ENCODE measurements at places on chromosomes 5 and 9.

DNA sequence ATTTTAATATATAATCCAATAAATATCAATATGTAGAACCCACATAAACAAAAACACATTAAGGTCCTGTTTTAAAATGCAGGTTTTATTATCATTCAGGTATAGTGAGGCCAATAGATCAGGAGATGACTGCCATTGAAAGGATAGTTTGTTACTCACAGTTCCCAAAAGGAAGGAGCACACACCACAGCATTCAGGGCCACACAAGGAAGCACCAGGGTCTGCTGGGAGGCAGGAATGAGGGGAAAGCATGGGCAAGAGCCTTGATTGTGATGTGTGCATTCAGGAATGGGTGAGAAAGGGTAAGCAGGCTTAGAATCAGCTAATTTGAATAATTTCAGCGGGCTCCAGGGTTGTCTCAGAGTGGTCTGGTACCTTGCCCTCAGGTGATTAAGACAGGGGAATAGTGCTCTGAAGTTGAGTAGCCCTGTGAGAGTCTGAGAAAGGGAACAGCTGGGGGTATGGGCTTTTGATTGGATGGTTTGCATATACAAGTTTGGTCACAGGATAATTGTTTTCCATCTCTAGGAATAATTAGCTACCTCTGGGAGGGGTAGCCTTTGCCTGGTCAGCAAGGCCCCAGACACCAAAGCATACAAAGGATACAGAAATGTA, 19.8 kb upstream of the OTULIN start:
- no peak for DNase-seq

- DNase-seq, result no peak
Measured at GRCh38 chr5:124907098-124907644, 160.7 kb upstream of the ZNF608 start.

DNA sequence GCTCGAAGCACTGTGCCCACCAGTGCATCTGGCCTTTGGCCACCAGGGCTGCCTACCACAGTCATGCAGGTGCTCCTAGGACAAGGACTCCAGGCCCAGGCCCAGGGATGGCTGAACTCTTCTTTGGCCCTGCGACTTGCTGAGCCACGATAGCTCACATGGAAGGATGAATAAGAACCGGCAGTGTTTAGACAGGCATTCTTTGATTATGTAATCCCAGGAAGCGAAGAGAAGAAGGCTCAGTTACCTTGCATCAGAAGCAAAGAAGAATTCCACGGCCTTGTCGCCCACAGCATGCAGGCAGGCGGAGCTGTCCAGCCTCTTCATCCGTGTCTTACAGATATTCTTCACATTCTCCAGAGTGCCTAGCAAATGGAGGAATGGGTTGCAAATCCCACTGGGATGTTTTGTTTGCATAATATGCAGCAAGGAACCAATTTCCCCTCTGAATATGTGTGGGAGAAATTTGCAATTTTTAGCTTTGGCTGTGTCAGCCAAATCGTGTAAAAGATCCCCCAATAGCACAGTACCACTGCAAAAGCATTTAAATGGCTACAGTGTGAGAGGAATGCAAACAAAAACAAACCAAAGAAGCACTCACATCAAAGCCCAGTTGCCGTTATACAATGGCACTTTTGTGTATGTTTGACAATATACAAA, 29.1 kb downstream of the GFPT2 start:
- DNase-seq, result no peak

DNA sequence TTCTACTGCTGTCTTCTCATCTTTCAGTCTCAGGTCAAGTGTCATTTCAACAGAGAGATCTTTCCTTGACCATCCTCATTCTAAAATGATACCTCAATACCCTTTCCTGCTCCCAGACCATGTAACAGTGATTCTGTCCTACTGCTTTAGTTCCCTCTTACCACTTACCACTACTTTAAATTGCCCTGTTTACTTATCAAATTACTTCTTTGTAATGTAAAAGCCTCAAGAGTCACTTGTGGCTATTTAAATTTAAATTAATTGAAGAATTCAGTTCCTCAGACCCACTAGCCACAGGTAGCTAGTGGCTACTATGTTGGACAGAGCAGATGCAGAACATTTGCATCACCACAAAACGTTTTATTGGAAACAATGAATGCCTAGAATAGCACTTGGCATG, 217.3 kb downstream of the ADAMTS6 start:
- DNase-seq, result no peak

GRCh38 chr5:141875795-141876627, 2.2 kb downstream of the PCDH1 start:
- no peak for DNase-seq

- no peak for DNase-seq
Measured at GRCh38 chr5:69493396-69494133, 975 bp downstream of the OCLN start.

GRCh38 chr5:9156282-9156681, 389.6 kb downstream of the SEMA5A start:
- no peak for DNase-seq

- DNase-seq, result peak; percentile 35
Measured at GRCh38 chr9:105157171-105157583, 87.3 kb upstream of the SLC44A1 start.

DNA sequence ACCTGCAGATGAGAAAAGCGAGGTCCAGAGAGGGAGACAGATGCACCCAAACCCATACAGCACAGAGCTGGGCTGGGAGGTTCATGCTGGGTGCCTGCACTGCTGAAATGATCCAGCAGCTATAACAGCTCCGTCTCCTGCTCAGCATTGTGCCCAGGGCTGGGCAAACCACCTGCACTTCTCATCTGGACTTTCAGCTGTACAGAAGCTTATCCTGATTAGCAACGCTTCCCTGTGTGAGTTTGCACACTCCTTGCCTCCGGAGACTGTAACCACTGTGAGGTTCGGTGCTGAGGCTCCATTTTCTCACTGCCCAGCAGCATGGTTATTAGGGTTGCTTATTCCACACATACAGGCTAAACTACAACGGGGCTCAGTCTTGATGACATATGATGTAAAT, 326.1 kb downstream of the ASTN2 start:
- DNase-seq, result no peak

DNA sequence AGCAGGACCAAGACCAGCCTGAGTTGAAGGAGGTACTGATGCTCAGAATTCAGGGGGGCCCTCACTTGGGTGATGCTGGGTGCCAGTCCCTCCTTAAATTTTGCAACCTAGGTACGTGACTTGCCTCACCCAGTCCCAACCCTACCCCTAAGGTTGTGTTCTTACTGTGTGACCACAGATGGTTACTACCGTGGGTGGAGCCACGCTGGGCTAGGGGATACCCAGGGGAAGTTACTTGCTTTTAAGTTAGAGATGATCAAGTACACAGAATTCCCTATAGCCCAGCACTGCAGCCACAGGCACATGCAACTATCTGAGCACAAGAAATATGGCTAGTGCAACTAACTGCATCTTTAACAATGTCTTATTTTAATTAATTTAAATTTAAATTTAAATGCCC, 32.9 kb downstream of the NXNL2 start:
- DNase-seq, result no peak

GRCh38 chr5:9947225-9947714, 302.4 kb downstream of the ATPSCKMT start:
- no peak for DNase-seq

- no peak for DNase-seq
Measured at GRCh38 chr9:122125509-122126330, 32.6 kb upstream of the TTLL11 start.

GRCh38 chr5:44365345-44365744, 23.9 kb downstream of the FGF10 start:
- DNase-seq, result no peak

- DNase-seq, result no peak
Measured at GRCh38 chr9:112012026-112012902, 115.7 kb downstream of the UGCG start.

- DNase-seq, result no peak
Measured at GRCh38 chr9:126664900-126665643, 51.3 kb downstream of the LMX1B start.

DNA sequence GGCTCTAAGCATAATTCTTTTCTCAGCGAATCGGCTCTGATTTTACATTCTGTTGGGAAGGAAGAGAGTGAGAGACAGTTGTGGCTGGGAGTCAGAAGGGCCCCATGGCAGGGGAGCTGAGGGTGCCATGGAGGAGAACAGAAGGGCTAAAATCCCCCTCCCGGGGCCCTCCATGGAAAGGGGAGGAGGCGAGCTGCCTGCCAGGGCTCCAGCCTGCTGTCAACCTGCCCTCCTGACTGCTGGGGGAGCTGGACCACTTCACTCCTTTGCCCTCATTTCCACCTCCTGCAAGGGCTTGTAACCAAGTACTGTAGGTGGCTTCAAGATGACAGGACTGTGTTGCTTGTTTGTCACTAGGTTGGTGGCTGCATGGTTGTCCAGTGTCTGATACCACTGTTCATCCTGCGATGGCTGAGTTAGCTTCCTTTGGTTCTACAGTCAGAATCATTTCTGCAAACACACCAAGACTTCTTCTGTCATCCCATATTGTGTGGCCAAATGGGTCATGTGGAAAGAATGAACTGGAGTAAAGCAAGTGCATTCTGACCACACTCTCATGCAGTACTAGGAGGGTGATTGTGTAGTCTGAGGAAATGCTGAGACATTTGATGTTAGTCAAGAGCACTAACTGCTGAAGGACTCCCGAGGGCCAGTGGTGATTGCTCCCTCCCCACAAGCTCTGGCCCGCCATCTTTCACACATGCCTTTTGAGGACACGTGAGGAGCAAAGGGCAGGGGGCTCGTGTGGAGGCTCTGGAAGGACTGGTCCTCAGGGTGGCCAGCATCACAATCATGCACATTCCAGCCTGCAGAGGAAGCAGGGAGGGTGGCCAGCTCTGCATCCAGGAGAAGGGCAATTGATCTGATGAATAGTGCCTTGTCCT, 307.2 kb downstream of the GADD45G start:
- DNase-seq, result no peak

- no peak for DNase-seq
Measured at GRCh38 chr5:15487228-15487627, 12.8 kb upstream of the FBXL7 start.

DNA sequence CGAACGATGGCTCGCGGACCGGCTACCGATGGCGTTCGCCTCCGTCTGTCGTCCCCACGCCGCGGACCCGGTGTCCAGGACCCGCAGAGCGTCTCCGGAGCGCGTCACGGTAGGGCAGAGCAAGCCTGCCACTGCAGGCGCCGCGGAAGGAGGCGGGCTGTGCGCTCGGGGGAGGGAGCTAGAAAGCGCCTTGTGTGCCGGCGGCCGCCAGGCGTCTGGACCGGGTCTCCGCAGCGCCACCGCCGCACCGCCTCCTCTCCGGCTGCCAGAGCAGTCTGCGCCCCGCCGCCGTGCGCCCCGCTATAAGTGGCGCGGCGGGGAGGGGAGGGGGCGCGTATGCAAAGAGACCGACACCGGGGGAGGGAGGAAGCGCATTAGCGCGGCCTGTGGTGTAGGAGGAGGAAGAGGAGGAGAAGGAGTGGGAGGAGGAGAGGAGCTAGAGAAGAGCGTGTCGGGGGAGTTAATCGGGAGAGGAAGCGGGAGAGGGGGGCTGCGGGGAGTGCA, at the start of gene ENC1:
Gene ENC1 (minus strand): TSS at position 279 of the 504 bp plus-strand sequence. CDS start 4,243 bp downstream, outside the sequence.
- peak; percentile 61 for DNase-seq

GRCh38 chr9:87793292-87793691, 67.4 kb downstream of the CTSL start:
- DNase-seq, result no peak

DNA sequence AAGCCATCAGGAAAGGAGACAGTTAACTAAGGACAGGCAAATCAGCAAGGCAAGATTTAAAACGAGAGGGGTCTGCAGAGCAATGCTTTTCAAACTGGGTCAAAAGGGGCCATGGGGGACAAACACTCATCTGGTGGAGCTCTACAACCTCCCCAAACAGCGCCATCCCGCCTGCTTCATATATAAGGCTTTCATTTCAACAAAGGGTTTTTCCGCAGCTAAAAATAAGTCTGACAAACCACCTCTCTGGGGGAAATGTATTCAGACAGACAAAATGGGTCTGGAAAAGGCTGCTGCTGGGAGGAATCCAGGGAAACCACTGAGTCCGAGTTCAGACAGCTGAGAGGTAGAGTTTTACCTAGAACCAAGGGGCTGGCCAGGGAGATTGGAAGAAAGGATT, 8.3 kb upstream of the SEPTIN8 start:
- DNase-seq, result no peak

DNA sequence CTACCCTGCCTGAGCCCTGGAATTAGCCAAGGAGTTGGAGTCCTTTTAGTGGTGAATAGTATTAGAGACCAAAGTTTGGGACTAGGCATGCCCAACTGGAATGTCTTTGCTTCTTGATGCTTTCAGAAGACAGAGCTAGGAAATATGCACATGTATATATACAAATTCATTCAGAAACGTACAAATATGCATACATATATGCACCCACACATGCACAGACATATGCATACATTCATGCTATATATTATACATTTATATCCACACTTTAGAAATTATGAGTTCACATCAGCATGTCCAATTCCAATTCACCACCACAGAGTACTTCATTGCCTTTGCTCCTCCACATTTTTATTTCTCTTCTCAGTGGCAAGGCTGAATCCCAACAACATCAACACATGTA, 398.3 kb upstream of the MPDZ start:
- DNase-seq, result no peak

- DNase-seq, result no peak
Measured at GRCh38 chr9:79551586-79551985, 20.2 kb upstream of the TLE4 start.

DNA sequence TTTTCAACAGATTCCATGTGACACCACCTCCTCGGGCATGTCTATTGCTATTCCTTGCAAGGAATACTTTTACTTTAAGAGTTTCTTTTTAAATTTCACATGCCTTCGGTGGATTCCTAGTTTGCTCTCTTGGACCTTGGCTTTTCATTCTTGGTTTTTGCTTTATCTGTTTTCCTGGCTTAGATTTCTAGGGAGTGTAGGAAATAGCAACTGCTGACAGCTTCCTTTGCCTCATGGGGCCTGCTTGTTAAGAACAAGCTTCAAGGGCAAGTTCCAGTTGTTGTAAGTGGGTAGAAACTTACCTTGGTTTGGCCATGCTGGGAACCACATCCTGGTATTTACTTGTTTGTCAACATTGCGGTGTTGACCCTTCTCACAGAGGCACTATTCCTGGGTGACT, 348.5 kb downstream of the DMAC1 start:
- DNase-seq, result no peak

- no peak for DNase-seq
Measured at GRCh38 chr5:33981408-33982162, 2.9 kb downstream of the SLC45A2 start.

DNA sequence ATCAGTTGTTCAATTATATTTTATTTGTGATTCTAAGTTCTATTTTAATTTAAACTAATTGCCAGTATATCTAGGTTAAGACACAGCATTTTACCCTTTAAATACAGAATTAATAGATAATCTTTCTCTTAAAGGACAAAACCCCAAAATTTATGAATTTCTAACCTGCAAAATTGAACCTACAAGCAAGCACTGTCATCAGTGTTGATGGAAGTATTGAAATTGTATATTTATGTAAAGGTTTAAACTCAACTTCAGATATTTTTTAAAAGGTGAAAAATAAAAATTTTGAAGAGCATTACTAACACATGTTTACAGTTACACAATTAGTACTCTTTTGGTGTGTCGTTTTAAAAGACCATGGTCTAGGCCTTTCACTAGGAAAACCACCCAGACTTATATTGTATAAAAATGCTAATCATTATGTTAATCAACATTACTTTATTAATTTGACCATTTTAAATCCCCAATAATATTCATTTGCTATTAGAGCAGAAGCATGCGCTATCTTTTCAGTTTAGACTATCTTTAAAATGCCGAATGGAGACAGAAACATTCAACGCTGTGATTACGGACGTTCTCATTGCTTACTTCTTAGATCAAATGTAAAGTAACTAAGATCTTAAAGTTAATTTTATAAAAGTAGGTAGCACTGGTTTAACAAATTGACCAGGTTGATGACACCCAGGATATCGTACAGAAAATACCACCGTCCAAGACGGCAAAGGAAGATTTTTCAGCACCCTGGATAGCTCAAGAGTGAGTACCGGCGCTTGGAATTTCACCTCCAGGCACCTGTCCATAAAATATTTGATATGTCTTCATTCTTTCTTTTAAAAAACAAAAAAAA, 3.2 kb downstream of the OTP start:
- DNase-seq, result no peak

Data from CD4-positive, alpha-beta memory T cell (primary cell).